ENCODE measurements at places on chromosomes 3 and 15.

- no peak for DNase-seq
These were observed 224.7 kb downstream of the IGSF11 start for GRCh38 chr3:118809696-118810498.

DNA sequence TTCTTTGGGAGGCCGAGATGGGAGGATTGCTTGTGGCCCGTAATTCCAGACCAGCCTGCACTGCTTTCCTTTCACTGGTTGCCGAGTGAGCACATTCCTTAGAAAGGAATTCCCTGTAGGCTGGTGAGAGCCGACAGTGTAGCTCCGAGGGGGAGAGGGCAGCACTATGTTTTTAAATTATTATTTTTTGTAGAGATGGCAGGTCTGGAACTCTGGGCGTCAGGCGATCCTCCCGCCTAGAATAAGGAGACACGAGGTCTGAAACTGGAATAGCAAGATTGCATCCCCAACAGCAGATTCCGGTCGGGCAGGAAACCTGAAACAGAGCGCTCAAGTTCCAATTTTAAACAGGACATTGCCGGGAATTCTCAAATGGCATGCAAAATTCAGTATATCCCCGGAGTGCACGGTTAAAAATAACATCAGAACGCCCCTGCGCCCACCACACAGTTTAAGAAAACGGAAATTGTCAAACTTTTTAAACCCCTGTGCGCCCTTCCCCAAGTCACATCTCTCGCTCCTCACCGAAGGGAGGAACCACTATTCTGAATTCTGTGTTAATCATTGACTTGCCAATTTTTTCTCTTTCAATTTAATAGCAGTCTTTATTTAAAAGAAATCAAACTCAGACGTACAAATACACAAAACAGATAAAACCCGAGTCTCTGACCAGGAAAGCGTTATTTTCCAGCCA, 643 bp upstream of the RNU5B-1 start:
- no peak for DNase-seq

- DNase-seq: no peak
These were observed 119.2 kb downstream of the CTNNB1 start for GRCh38 chr3:41318520-41318919.

DNA sequence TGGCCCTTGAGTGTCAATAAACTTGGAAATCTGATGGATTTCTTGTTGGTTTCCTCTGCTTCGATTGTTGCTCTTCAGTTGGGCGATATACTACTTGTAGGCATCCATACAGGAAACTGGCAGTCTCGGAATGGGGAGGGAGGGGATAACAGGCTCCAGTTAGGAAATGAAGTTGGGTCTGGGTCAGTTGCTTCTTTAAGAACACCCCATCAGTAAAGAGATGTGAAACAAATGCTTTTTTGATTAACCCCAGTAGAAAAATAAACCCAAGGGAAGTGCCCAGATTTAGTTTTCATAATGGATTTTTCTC, 681 bp downstream of the CHMP2B start:
- DNase-seq: no peak

DNA sequence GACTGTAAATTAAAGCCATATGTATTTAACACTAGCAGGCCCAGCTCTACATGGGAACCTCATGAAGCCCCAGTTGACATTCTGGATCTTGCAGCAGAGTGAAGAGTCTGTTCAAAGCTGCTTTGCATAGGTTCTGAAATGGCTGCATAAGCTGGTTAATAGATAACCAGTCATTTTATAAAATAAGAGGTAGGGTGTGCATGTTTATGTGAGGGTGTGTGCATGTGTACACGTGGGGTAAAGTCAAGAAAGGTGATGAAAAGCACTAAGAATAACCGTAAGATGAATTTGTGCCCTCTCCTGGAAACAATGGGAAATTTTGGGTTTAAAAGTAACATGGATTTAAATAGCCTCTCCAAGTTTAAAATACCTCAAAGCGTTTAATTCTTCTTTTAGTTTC, 33.0 kb downstream of the PAQR9 start:
- DNase-seq: no peak

Data from NCI-H1436 treated with DMSO at 0.1 percent for 48 hours (cell line).